ENCODE measurements at places on chromosomes 11 and 22.

- no peak for DNase-seq
Measured at GRCh38 chr11:61298663-61299244, 3.6 kb upstream of the VWCE start.

GRCh38 chr11:47189100-47189834 lies 3.0 kb upstream of the PACSIN3 start:
- no peak for DNase-seq

DNA sequence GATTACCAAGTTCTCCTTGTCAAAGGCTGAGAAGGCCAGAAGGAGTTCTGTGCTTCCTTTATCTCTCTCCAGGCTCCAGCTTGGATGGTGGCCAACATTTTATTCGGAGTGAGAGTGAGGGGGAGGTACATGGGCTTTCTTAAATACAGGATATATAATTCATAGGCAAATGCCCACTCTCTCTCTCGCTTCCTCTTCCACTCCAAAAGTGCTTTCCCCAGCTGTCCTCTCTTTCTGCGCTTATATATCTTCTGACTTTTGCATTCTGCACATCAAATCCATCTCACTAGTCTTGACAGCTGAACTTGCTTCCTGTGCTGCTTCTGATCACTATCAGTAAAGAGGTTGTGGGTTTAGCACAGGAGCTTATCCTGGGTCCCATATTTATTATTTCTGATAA lies 125.4 kb upstream of the ARHGAP20 start:
- no peak for DNase-seq

DNA sequence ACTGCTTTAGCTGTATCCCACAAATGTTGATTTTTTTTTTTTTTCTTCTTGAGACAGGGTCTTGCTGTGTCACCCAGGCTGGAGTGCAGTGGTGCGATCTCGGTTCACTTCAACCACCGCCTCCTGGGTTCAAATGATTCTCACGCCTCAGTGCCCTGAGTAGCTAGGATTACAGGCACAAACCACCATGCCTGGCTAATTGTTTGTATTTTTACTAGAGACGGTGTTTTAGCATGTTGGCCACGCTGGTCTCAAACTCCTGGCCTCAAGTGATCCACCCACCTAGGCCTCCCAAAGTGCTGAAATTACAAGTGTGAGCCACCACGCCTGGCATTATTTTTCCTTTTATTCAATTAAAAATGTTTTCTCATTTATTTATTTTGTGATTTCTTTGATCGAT lies 55.9 kb downstream of the PDHX start:
- no peak for DNase-seq

DNA sequence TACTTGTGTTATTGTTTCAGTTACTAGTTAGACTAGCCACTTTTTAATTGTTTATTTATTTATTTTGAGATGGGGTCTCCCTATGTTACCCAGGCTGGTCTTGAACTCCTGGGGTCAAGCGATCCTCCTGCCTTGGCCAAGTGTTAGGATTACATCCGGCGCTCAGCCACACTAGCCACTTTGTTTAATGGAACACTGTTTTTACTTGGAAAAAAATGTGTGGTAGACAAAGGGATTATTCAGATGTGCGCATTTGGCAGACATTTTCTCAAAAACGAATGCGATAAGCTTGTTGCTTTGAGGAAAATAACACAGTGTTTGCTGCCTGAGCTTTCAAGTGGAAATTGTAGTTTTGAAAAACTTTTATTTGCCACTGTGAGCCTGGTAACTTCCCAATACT lies 51.0 kb downstream of the CTNND1 start:
- DNase-seq, result no peak

- DNase-seq, result no peak
Measured at GRCh38 chr11:103690356-103690755, 346.1 kb upstream of the DDI1 start.

- DNase-seq, result no peak
Measured at GRCh38 chr11:69218271-69218682, 62.5 kb downstream of the SMIM38 start.

DNA sequence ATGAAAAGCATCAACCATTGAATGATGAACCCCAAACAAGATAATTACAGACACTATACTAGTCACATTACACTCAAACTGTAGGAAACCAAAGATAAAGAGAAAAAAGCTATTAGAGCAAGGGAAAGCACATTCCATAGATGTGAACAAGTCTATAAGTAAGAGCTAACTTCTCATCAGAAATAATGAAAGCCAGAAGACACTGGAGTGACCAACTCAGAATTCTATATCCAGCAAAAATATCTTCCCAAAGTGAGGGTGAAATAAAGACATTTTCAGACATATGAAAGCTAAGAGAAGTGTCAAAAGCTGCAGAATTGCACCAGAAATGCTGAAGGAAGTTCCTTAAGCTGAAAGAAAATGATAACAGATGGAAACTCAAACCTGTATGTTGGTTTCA lies 17.3 kb downstream of the FCHSD2 start:
- no peak for DNase-seq

GRCh38 chr11:31366795-31367194 lies 2.7 kb downstream of the DCDC1 start:
- DNase-seq, result no peak

GRCh38 chr11:7573193-7573557 lies 59.4 kb downstream of the PPFIBP2 start:
- DNase-seq, result no peak

GRCh38 chr11:9600644-9601036 lies 27.2 kb downstream of the WEE1 start:
- no peak for DNase-seq

GRCh38 chr11:26994631-26995095 lies 751 bp downstream of the FIBIN start:
- DNase-seq, result no peak

GRCh38 chr11:113448316-113448677 lies 26.9 kb downstream of the DRD2 start:
- DNase-seq, result no peak

- DNase-seq, result no peak
Measured at GRCh38 chr22:34502821-34503220, 563.1 kb upstream of the ISX start.

DNA sequence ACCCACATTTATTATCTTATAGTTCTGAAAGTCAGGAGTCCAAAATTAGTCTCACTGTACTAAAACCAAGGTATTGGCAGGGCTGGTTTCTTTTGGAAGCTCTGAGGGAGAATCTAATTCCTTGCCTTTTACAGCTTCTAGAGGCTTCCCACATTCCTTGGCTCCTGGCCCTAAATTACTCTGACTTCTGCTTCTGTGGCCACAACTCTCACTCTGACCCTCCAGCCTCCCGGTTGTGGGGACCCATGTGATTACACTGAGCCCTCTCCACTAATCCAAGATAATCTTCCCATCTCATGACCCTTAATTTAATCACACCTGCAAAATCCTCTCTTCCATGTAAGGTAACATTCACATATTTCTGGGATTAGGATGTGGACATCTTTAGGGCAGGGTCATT lies 110.9 kb downstream of the ARL14EP start:
- DNase-seq, result no peak

DNA sequence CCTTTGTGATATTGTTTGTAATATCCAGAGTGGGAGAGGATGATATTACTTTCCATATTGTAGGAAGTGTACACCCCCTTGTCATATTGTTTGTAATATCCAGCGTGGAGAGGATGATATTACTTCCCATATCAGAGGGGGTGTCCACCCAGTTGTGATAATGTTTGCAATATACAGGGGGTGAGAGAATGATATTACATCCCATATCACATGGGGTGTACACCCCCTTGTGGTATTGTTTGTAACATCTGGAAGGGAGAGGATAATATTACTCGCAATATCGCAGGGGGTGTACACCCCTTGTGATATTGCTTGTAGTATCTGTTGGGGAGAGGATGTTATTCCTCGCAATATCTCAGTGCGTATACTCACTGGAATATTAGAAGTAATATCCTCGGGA lies 61.5 kb downstream of the PRSS23 start:
- no peak for DNase-seq

DNA sequence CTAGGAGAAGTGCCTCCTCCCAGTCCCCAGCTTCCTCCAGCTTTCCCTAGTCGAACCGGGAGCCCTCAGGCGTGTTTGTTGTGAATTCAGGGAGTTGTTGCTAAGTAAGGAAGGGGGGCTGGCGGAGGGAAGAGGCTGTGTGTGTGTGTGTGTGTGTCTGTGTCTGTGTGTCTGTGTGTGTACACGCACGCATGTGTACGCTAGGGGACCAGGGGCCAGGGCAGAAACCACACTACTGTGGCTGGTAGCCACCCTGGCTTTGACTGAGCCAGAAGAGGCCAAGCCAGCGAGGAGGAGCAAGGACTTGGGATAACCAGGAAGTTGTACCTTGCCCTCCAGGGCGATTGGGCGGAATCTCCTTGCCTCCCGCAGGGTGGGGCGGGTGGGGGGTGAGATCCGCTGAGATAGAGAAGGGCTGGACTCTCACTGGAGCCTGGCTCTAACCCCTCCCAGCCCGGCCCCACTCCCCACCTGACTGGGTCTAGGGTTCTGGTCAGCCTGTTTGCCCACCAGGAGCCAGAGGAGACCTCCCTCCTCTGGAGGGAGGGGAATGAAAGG lies 7.5 kb downstream of the BCL9L start:
- DNase-seq, result peak; percentile 87

GRCh38 chr22:44172370-44173108 lies 8.2 kb upstream of the PARVG start:
- peak; percentile 92 for DNase-seq

DNA sequence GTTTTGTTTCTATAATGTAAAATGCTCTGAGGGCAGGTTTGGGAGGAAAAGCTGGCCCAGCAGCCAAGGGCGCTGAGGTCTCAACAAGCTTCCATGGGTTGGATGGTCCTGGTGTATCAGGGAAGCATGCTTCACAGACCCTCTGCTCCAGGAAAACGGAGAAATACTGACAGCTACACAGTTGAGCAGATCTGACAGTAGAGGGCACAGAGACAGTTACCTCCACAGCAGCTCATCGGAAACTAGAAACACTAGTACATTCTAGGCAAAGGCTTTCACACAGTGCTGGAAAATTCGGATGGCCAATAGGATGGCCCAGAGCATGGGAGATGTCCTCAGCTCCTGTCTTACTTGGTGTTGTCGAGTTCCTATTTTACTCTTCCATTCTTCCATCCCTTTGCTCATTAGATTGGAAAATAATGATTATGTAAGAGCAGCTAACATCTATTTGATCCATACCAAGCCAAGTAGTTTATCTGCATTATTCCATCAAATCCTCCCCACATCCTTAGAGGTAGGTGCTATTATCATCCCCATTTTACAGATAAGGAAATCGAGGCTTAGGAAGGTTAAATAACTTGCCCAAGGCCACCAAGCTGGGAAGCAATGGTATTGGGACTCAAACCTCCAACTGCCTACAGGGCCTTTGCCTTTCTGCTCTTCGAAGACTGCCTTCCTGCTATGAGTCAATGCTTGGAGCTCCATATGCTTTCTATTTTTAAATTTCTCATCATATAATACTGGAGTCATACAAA lies 28.3 kb downstream of the LMO2 start:
- DNase-seq, result no peak

DNA sequence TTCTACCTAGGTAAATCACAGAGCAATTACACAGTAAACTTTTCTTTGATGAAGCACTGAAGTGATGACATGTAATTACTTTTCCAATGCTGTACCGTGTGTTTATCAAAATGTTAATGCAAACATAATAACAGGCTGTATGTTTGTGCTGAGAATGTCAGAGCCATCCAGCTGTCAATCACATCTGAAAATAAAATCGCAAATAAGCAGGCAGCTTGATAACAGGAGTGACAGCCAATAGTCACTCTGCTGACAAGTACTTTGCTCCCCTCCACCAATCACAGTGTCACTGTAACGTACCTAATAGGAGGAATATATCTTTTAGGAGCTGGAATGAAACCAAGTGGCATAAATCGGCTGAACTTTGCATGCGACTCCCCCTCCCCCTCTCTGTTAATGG lies 119.7 kb downstream of the KIRREL3 start:
- DNase-seq, result no peak

DNA sequence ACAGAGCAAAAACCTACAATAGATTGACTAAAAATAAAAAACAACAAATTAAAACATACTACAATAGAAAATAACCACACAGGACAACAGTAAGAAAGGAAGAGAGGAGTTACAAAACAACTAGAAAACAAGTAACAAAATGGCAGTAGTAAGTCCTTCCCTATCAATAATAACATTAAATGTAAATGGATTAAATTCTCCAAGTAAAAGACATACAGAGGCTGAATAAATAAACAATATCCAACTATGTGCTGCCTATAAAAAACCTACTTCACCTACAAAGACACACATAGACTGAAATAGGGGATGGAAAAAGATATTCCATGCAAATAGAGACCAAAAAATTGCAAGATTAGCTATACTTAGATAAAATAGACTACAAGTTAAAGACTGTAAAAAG lies 57.0 kb upstream of the RASSF10 start:
- DNase-seq, result no peak

DNA sequence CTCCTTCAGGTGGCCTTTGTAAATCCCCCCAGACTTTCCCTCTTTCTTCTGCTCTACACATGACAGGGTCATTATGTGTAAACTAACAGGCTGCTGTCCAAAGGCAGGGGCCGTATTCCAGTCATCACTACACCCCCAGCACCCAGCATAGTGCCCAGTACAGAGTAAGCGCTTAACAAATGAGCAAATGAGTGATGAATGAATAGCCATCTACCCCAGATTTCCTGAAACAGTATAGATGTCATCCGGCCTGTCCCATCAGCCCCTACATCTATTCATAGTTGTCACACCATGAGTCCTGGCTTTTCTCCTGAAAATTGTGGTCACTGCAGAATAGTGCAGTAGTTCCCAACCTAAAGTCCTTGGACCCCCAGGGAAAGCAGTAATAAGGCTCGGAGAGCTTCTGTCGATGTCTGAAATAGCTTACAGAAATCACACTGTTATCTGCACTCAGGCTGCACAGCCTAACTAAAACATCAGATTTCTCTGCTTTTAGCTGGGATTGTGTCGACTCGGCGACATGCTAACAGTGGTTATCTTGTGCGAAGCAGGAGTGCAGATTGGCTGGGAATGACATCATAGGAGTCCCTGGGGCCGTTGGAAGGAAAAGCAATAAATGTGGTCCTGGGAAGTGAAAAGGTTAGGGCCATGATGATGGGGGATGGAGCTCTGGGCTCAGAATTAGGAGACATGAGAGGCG lies 143.8 kb upstream of the NECTIN1 start:
- no peak for DNase-seq

GRCh38 chr22:31377612-31378011 lies 21.8 kb upstream of the DRG1 start:
- no peak for DNase-seq

DNA sequence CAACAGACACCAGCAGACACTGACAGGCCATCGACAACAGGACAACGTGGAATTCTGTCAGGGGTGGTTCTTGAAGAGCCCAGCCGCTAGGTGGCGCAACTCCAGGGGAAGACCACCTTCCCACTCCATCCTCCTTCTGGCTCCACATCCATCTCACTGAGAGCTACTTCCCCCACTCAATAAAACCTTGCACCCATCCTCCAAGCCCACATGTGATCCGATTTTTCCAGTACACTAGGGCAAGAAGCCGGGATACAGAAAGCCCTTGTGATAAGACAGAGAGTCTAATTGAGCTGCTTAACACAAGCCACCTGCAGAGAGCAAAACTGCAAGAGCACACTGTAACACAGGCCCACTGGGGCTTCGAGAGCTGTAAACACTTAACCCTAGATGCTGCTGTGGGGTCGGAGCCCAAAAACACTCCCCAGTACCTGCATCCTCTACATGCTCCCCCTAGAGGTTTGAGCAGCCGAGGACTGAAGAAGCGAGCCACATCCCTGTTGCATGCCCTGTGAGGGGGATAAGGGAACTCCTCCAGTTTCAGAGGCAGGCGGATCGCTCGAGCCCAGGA lies 11.5 kb upstream of the RAB39A start:
- no peak for DNase-seq

Measured in Right ventricle myocardium inferior (tissue), 1 donor.